Hematopoietic multipotent progenitor cell (in vitro differentiated cells): ENCODE measurements at places on chromosomes 13 and 19.

DNA sequence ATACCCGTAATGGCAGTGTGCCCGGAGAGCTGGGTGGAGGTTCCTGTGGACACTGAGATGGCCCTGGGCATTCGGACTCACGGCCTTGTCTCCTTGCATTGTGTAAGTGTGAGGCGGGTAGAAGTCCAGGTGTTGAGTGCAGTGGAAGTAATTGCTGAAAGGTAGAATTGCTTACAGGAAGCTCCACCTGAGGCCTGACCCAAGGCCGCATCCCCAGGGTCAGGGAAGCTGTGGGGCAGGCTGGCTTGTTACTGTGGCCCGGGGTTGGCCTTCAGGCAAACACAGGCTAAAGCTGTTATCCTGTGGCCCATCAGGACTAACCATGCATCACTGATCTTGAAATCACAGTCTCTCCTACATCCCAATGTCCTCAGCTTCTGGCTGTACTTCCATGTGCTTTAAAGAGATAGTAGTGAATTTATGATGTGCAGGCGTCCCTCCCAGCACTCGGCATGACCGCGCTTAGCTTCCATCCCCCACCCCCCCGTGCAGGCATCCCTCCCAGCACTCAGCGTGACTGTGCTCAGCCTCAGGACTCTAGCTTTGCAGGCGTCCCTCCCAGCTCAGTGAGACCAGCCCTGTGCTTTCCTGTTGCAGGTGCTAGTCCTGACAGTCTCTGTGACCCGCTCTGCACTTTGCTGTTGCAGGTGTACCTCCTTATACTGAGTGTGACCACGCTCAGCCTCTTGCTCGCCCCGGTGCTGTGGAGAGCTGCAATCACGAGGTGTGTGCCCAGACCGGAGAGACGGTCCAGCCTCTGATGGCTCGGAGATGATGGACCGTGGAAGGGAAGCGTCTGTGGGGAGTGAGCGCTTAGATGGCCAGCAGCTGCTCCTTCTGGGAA, 35.6 kb upstream of the TFDP1 start:
- no peak for DNase-seq

DNA sequence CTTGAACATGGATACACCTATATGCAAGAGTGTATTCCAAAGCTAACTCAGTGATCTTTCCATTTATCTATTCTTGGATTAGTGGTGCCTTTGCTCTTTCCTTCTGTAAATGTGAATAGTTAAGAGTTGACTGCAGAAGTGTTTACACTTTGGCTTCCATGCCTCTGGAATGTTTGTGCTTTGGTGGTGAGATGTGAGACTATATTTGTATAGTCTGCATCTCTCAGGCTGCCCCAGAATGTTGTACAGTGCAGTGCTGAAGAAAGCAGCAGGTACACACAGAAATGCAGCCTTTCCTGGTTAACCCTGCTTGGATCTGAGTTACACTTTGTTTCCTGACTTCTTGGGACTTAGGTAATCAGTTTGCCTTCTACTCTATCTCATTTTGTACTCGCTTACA, 90.2 kb downstream of the DNAJC15 start:
- DNase-seq = no peak

DNA sequence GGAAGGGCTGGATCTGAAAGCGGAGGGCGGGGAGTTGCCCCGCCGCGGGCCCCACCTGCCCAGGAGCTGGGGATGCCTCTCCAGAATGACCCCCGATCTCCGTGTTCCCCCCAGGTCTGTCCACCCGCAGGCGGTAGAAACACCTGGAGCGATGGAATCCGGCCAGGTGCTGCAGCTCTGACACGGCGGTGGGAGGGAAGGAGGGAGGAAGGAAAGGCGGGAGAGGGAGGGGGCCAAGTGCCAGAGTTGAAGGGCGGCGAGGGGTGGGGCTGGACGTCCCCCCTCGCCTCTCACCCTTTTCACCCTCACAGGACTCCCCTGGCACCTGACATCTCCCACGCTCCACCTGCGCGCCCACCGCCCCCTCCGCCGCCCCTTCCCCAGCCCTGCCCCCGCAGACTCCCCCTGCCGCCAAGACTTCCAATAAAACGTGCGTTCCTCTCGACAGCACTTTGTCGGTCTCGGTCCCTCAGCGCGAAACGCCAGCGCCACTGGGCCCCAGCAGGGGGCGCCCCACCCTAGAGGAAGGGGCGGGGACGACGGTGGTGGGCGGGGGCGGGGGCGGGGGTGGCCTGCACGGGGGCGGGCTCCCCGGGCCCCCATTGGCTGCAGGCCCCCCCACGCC, 337 bp upstream of the FXYD7 start:
- peak; percentile 62 for DNase-seq

GRCh38 chr19:30521937-30522336, 149.8 kb downstream of the ZNF536 start:
- no peak for DNase-seq

DNA sequence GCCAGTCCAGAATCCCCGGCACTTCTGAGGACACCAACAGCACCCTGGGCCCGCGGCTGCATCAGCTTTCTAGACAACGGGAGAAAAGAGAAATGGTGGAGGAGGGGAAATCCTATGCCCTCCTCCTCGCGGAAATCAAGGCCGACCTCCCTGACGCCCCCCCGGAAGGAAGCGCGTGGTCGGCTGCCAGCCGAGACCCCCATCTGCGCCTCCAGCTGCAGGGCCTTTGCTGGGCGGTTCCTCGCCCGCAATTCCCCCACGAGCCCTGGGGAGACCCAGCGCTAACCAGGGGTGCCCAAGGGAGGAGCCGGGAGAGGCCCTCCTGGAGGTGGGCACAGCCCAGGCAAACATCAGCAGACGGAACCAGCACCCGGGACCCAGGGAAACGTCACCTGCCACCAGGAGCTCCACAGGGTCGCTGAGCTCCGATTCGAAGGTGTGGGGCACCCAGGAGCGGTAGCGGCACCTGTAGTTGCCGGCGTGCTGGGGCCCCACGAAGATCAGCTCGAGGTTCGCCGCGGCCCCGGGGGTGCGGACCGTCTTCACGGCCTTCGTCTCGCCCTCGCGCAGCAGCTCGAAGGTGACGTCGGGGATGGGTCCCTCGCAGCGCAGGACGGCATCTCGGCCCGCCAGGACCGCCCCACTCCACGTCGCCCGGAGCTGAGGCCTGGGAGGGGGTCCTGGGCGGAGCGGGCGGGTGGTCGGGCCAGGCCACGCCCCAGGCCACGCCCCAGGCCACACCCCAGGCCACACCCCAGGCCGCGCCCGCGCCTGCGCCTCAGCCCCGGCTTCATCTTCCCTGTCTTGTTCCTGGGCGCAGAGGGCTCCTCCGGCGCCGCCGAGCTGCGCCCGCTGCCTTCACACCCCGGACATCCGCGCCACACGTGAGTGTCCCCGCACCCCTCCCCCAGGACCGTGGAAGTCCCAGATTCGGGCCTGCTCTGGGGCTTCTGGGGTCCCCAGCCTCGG, 6.0 kb downstream of the A1BG start:
- peak; percentile 58 for DNase-seq
